ENCODE measurements at places on chromosomes 6 and 20.

DNA sequence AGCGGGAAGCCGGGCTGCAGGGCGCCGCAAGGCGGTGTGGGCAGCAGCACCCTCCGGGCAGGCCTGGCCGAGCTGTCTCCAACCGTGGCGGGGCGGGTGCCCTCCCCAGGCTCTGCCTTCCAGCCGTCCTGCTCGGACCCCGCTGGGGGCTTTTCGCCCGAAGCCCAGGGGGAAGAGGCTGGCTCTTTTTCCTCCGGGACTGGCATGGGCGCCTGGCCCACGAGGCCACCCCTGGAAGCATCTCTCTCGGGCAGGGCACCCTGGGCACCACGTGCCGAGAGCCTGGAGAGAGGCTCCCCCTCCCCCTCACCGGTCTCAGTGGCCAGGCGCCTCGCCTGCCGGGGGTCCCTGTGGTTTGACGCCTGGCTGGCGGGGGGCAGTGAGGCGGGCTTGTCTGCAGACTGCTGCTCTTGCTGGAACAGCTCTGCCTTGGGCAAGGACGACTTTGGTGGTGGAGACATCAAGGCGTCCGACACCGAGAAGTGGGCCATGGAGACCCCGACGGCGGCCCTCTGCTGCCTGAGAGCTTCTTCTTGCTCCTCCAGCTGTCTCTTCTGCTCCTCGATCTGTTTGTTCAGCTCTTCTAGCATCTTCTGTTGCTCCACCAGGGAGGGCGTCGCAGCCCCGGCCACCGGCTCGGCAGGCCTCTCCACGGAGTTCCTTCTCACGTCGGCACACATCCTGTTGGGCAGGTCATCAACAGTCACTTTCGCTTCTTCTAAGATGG, 19.5 kb upstream of the TCFL5 start:
- H3K4me3 ChIP-seq = no peak overlapping the region
- no peak for DNase-seq
- H3K36me3 ChIP-seq = 0 out of 2 replicates have a peak, but pooled peaks cover 5% of the 10 kb centered on the region
- H3K27me3 ChIP-seq = no peaks in the 10 kb centered on the region
- H3K4me1 ChIP-seq = no peaks in the 10 kb centered on the region
- peak overlapping the region; percentile 9 for H3K27ac ChIP-seq

DNA sequence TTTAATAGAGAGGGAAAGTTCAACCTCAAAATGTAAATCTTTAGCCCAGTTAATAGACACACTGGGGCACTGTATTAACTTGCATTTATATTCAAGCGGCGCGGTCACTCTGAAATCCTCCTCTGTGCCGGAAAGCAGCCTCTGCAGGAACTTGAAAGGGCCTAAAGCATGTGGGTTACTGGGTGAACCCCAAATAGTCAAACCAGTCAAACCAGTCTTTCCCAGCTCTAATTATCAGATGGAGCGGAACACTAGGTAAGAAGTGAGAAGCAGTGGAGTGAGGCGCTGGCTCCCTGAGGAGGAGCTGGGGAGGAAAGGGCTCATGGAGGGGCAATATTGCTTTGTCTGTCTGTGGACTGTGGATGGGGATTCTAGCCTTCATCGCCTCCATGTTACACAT, 531.3 kb downstream of the QKI start:
- peaks cover 7% of the 10 kb centered on the region for H3K4me1 ChIP-seq
- no peak for DNase-seq
- no peaks in the 10 kb centered on the region for H3K36me3 ChIP-seq
- no peak overlapping the region for H3K27ac ChIP-seq
- no peaks in the 10 kb centered on the region for H3K27me3 ChIP-seq

DNA sequence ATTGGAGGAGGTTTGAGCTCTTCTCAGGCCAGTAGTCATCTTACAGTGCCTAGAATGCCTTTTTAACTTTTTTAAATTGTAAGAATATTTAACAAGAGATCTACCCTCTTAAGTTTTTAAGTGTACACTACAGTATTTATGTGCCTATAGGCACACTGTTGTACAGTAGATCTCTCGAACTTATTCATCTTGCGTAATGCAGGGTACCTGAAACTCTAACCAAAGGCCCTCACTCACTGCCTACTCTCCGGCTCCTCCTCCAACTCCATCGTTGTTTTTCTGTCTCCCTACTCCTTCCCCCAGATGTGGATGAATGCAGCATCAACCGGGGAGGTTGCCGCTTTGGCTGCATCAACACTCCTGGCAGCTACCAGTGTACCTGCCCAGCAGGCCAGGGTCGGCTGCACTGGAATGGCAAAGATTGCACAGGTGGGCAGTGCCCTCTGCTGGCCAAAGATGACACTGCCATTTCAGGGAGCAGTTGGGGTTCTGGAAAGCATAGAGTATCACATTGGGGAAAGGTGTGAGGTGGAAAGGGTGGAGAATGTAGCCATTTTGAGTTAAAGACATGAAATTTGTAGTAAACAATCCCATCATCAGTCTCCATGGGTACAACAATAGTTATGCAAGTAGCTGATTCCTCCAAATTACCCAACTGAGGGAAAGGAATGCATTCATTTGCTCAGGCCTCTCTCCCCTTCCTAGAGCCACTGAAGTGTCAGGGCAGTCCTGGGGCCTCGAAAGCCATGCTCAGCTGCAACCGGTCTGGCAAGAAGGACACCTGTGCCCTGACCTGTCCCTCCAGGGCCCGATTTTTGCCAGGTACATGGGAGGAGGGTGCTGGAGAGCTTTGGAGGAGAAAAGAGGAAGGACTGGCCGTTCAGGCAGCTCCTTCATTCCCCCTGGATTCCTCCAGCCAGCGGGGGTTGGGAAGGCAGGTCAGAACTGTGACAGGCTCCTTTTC, 18.4 kb upstream of the ZNF76 start:
- H3K36me3 ChIP-seq = no peaks in the 10 kb centered on the region
- H3K4me1 ChIP-seq = no peaks in the 10 kb centered on the region
- no peak overlapping the region for H3K4me3 ChIP-seq
- H3K27ac ChIP-seq = no peak overlapping the region

GRCh38 chr20:22312744-22313346, 271.5 kb downstream of the FOXA2 start:
- H3K4me3 ChIP-seq = no peak overlapping the region
- H3K4me1 ChIP-seq = no peaks in the 10 kb centered on the region
- no peak overlapping the region for H3K27ac ChIP-seq

DNA sequence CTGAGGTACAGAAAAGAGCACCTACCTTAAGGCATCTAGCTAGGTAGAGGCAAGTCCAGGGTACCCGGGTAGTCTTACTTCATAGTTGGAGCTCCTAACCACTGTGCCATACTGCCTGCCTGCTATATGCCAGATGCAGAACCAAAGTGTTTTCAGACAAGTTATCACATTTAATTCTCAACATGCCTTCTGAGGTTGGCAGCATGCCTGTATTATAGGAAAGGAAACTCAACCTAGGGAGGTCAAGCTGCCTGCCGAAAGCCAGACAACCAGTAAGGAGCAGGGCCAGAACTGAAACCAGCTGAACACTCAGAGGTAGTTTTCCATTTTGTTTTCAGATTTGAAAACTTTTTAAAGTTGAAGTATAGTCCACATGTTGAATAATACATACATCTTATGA, 5.4 kb downstream of the CTNNBL1 start:
- H3K4me1 ChIP-seq = peaks cover 26% of the 10 kb centered on the region
- no peak overlapping the region for H3K27ac ChIP-seq
- H3K36me3 ChIP-seq = no peaks in the 10 kb centered on the region
- DNase-seq = no peak
- no peak overlapping the region for H3K4me3 ChIP-seq
- no peaks in the 10 kb centered on the region for H3K27me3 ChIP-seq

DNA sequence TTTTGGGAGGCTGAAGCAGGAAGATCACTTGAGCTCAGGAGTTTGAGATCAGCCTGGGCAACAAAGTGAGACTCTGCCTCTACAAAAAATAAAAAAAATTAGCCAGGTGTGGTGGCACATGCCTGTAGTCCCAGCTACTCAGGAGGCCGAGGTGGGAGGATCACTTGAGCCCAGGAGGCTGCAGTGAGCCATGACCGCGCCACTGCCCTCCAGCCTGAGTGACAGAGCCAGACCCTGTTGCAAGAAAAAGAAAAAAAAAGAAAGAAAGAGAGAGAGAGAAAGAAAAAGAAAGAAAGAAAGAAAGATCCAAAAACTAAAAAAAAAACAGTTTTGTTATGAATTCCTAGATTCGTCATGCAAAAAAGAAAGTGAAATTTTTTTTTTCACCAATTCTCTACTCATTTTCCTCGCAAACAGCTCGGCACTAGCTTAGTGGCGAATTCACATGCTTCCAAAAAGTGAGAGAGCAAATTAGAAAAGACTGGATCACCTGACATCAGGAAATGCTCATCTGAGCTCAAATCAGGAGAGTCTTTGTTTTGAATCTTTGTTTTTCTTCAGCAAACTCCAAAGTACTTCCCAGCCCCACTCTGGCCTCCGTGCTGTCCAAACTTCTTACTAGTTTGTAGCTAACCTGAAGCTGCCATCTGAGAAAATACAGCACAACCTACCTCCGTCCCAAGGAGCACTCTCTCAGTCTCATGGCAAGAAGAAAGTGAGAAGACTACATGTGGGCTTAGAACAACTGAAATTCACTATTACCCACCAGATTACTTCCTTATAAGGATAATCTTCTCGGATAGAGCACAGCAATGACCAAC, 27.0 kb downstream of the IPCEF1 start:
- DNase-seq = no peak
- no peaks in the 10 kb centered on the region for H3K27me3 ChIP-seq
- no peaks in the 10 kb centered on the region for H3K36me3 ChIP-seq
- no peaks in the 10 kb centered on the region for H3K4me1 ChIP-seq

DNA sequence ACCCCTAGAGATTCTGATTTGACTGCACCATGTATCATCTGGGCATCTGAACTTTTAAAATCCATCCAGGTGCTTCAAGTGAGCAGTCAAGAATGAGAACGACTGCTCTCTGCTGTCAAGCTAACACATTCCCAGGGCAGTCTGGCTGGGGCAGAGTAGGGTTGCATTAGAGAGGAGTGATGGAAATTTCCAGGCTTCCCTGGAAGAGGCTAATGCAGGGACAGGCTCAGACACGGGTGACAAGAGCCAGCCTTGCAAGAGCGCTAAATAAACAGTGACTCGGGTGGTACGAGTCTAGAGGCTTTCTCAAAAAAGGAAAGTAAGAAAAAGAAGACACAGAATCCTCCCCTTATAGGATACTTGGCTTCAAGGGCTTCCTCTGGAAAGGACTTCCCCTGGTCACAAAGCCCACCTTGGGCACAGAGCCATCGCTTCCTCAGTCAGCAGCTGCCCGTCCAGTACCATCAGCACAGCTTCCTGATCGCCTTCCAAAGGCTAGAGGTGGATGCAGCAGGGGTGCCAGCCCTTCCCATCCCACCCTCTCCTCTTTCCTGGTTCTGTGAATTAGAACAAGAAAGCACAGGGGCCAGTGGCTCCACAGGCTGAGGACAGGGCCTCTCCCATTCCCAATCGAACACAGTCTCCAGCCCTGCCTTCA, 177.4 kb upstream of the RREB1 start:
- no peak overlapping the region for H3K4me3 ChIP-seq
- DNase-seq = no peak
- no peaks in the 10 kb centered on the region for H3K27me3 ChIP-seq

- no peak overlapping the region for H3K27ac ChIP-seq
- no peak overlapping the region for H3K4me3 ChIP-seq
- peaks cover 5% of the 10 kb centered on the region for H3K4me1 ChIP-seq
- no peak for DNase-seq
These were observed 260.0 kb upstream of the CDYL start for GRCh38 chr6:4516206-4516605.

GRCh38 chr6:141482796-141483597, 649.7 kb upstream of the GJE1 start:
- no peak overlapping the region for H3K27ac ChIP-seq
- no peak for DNase-seq
- H3K36me3 ChIP-seq = no peaks in the 10 kb centered on the region
- no peak overlapping the region for H3K4me3 ChIP-seq
- no peaks in the 10 kb centered on the region for H3K27me3 ChIP-seq

- no peak overlapping the region for H3K4me3 ChIP-seq
- H3K36me3 ChIP-seq = no peaks in the 10 kb centered on the region
- H3K27ac ChIP-seq = no peak overlapping the region
- H3K27me3 ChIP-seq = no peaks in the 10 kb centered on the region
- DNase-seq = no peak
- peaks cover 9% of the 10 kb centered on the region for H3K4me1 ChIP-seq
These were observed 2.1 kb upstream of the CDKN1A start for GRCh38 chr6:36676141-36677058.

DNA sequence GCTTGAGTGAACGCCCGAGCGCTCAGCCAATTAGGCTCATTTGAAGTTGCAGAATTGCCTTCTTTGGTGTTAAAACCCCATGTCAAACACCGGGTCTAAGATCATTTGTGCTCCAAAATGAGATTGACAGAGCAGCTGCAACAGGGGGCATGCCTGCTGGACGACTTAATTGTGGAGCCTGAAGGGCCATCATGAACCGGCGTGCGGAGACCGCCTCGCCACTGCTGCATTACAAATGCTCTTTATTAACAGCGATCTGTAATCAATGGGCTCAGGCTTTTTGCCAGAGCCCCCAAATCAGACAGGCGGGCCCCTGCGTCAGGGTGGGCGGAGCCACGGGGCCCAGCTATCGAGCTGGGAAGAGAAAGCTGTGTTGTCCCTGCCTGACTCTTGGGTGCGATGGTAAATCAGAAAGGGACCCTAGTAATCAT, 183.2 kb downstream of the SIM1 start:
- H3K36me3 ChIP-seq = no peaks in the 10 kb centered on the region
- H3K27me3 ChIP-seq = no peaks in the 10 kb centered on the region
- no peak overlapping the region for H3K27ac ChIP-seq
- peaks cover 4% of the 10 kb centered on the region for H3K4me1 ChIP-seq
- no peak for DNase-seq

- peaks cover 1% of the 10 kb centered on the region for H3K27me3 ChIP-seq
- no peak overlapping the region for H3K27ac ChIP-seq
- no peak overlapping the region for H3K4me3 ChIP-seq
These were observed 11.7 kb upstream of the HCK start for GRCh38 chr20:32040142-32040953.

GRCh38 chr6:116557893-116558292, 4.3 kb downstream of the CALHM4 start:
- DNase-seq = no peak
- no peaks in the 10 kb centered on the region for H3K36me3 ChIP-seq
- no peak overlapping the region for H3K27ac ChIP-seq
- peaks cover 7% of the 10 kb centered on the region for H3K4me1 ChIP-seq
- H3K4me3 ChIP-seq = no peak overlapping the region

- H3K36me3 ChIP-seq = no peaks in the 10 kb centered on the region
- H3K4me1 ChIP-seq = no peaks in the 10 kb centered on the region
These were observed 86.5 kb downstream of the RPS12 start for GRCh38 chr6:132900849-132901248.

- no peaks in the 10 kb centered on the region for H3K4me1 ChIP-seq
- no peak overlapping the region for H3K4me3 ChIP-seq
- H3K27ac ChIP-seq = no peak overlapping the region
- H3K36me3 ChIP-seq = no peaks in the 10 kb centered on the region
These were observed 664.7 kb downstream of the RFPL4B start for GRCh38 chr6:113011801-113012200.

DNA sequence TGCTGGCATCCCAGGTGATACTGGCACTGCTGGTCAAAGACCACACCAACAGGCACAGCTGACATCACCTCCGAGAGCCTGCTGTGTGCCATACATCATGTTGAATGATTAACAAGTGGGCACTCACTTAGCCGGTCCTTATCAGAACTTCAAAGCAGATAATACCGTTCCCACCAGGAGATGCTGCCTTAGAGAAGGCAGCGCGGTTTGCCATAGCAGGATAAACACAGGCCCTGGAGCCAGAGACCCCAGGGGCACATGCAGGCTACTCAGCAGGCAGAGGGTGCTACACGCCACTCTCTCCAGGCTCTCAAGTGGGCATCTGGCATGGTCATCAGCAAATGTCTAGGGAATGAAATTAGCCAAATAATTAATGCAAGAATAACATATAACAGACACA, 86.5 kb upstream of the CST7 start:
- H3K4me3 ChIP-seq = no peak overlapping the region
- no peaks in the 10 kb centered on the region for H3K4me1 ChIP-seq
- no peaks in the 10 kb centered on the region for H3K36me3 ChIP-seq
